Activated T-helper 1 cell treated with anti-CD3 and anti-CD28 coated beads, Interleukin-2, amount 50 U/mL, for 16 hours (primary cell): ENCODE measurements at places on chromosomes 11 and 22.

GRCh38 chr11:10236840-10237239 lies 57.2 kb downstream of the SBF2 start:
- DNase-seq, result no peak

- DNase-seq, result peak; percentile 38
Measured at GRCh38 chr22:39306456-39307361, 12.7 kb downstream of the RPL3 start.

DNA sequence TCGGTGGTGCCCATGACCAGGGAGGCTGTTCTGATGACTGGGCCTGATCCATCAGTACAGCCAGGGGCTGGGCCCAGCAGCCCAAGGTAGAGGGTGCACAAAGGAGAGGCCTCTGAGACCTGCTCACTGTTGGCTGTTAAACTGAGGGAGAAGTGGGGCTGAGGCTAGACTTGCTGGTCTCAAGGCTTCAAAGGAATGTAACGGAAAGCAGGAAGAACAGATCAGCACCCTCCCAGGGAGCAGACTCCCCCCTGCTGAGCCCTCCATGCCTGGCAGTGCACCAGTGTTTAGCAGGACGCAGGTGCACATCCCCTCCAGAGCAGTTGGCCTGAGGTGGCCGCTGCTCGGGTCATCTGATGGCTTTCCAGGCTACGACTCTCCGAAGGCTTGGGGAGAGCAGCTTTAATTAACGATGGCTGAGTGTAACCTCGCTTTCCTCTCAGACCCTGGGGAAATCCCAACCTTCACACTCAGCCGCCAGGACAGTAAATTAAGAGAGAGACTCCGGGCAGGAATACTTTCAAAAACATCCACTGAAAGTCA lies 255.7 kb upstream of the NARS2 start:
- DNase-seq, result no peak

DNA sequence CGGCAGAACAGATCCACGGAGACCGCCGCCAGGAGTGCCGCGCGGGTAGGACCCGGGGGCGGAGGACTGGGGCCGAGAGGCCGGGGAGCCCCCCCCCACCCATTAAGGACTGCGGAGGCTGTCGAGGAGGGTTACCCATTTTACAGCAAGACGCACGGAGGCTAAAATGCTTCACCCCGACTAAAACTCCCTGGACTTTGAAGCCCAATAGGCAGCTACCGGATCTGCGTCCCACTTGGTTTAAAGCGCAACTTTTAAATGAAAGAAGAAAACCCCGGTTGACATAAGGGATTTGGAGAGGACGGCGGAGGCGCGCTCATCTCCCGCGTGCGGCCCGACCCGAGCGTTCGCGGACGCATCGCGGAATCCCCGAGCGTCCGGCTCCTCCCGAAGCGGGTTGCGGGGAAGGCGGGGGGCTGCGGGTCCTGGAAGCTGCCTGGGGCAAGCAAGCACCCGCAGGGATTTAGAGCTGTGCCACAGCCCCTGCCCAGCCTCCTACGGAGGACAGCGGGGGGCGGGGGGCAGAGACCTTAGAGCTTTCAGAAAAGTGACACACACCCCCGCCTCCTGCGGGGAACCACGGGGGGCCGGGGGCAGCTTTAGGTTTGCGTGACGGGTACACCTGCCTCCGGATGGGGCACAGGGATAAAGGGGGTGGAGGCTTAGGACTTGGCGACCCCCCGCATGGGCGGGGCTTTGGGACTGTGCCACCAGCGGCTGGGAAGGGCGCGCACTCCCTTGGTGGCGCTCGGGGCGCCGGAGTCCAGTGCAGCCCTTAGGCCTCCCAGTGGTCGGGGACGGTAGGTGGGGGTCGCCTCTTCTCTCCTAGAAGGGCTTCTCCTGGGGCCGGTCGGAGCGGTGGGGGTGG lies 760 bp upstream of the CELSR1 start:
- DNase-seq, result no peak

DNA sequence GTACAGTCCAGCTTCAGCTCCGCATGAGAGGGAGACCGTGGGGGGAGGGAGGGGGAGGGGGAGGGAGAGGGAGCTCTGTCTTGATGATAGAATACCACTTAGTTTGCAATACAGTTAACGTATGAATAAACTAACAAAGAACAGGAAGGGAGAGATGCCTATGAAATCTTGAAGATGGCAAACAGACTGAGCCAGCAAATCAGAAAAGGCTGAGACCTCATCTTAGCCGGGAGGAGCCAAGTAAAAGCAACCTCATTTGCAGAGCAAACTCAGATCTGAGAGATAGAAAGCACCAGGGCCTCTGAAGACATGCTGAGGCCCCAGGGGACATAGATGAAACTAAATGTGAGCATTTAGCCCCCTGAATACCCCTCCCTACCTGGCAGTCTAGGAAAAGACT lies 23.0 kb downstream of the APLP2 start:
- no peak for DNase-seq

DNA sequence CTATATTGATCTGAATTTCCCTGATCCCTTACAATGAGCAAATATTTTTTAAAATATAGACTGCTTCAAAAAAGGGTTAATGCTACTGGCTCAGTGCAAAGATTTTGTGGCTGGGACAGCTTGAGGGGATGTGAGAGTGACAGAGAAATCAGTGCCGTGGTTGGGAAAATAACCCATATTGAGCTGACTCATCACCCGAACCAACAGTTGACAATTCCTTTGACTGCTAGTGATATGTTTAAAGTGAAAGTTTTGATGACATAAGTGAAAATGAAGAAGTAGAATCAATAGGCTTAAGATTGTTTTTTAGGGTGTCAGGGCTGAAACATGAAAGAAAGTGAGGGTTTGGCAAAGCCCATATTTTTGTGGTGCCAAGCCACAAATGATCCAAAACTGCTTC lies 257.1 kb upstream of the TENM4 start:
- no peak for DNase-seq

GRCh38 chr22:42773167-42773566 lies 52.5 kb upstream of the A4GALT start:
- DNase-seq, result no peak

DNA sequence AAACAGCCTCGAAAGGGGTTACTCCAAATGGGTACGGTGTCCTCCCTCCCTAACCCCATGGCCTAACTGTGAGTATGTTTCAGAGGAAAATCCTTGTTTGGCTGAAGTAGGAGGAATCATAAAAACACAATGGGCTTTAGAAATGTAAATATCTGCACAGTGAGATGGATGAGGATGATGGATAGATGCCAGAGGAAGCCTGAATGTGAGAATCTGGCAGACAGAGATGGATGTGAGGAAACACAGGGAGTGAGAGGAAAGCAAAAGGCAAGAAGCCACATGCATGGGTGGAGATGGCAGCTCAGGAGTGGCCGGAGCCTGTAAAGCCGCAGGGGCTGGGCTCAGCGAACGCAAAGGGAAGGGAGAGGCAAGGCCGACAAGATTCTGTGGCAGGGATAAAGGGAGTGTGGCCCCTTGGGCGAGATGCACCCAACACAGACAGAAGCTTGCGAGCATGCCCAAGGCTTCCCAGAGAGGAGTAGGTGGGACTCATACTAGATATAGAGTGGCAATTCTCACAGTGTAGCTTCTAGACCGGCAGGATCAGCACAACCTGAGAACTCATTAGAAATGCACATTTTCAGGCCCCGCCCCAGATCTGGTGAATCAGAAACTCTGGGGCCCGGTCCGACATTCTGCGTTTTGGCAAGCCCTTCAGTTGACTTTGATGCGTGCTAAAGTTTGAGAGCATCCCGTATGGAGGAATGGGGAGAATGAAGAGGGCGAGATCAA lies 237.3 kb upstream of the CADM1 start:
- no peak for DNase-seq

DNA sequence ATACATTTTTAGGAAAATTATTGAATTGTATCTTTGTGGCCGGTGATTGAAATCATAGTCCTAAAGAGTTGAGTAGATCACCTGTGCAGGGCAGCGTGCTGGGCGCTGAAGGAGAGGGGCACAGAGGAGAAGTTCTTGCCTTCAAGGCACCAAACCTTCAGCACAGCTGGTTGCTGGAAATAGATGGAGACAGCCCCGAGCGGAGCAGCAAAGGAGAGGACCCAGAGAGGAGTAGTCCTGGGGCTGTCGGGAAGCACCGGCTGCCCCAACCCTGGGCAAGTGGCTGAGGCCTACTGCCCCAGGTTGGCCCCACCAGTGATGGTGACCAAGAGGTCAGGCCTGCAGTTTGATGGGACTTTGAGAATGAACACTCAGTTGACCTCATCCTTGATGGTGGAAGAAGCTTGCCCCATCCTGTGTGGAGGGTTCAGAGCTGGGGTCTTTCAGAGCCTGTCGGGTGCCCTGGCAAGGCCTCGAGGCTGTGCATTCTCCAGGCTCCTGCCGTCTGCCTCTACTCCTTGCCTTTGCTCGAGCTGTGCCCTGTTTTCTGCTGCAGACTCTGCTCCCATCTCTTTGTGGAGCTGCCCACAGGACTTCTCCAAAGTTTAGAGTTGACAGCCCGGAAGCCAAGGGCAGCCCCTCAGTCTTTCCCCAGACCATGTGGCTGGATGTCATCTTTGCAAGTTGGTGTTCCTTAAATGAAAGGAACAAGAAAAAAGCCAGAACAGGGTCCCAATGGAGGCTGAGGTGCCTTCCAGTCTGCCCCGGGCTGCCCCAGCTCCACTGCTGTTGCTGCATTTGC lies 285.1 kb downstream of the TBC1D22A start:
- no peak for DNase-seq

- DNase-seq, result no peak
Measured at GRCh38 chr11:35483131-35483820, 42.1 kb downstream of the PAMR1 start.

- DNase-seq, result no peak
Measured at GRCh38 chr22:50160947-50161346, 9.6 kb upstream of the PANX2 start.

DNA sequence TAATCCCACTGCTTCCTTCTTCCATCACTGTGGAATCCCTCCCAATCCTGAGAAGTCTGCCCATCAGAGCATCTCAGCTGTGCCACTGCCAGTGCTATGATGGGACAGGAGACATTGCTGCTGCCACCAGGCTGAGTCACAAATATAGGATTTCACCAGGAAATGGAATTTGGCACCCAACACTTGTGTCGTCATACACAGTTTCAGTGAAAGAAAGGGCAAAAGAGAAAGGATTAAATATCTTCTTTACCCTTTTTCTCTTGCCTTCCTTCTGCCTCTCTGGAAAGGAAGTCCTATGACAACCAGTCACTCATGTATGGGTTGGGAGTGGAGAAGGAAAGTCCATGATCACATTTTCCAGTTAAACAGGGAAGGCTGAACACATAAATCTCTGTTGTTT lies 133.4 kb downstream of the SPON1 start:
- DNase-seq, result no peak
